ENCODE measurements at places on chromosomes 2 and 18.

DNA sequence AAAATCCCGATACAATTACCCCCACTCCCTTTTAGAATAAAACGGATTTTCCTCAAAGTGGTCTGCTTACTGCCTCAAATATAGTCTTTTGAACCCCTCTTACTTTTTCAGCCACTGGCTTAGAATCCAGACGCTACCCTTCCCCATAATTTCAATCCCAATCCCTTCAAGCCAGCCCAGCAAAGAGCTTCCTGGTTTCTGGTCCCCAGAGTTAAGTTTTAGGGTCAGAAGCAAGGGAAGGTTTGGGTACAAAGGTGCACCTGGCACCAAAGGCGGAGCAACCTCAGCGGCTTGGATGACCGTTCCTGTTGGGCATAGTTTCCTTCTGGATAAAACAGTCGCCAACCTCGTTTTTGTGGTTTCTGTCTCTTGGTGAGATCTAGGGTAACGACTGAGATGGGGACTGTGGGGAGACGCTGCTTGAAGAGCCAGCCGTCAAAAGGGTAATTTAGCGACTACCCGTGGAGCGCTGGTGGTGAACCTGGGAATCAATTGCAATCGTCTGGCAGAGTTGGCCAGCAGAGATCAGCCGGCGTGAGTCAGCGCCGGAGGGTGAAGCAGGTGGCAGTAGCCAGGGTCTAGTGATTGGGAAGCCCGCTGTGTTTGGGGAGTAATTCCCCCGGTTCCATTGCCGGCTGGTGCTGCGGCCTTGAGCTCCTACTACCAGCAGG lies 1.6 kb downstream of the FEV start:
- DNase-seq, result no peak

DNA sequence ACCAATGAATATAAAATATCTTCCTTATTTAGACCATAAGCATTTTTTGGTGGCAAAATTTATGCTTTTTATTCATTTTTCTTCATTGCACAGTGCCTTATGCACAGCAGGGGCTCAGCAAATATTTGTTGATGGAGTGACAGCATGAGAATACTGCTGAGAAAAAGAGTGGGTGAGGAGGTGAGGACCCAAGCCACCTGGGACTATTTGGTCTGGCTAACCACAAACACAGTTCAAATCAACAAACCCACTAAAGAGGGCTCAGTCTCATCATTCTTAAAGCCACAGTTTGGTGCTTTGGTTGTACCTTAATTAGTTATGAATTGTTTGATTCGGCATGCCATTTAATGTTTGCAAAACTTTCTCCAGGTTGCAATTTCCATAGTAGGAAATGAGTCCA lies 183.5 kb upstream of the ZNF521 start:
- no peak for DNase-seq

DNA sequence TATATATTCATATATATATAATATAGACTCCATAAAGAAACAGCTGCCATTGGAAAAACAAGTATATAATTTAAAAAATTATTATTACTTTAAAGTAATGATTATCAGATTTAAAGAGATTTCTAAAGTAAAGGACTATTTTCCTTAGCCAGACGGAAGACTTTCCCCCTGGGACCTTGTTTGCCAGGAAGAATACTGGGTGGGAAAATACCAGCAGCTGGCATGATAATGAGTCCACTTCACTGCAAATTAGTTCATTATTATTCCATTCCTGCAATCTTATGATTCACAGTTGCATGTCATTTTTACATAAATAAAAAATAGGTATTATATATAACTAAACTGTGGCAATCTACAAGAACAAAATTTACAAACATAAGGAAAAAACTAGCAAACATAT lies 339.8 kb upstream of the CDH7 start:
- DNase-seq, result no peak

DNA sequence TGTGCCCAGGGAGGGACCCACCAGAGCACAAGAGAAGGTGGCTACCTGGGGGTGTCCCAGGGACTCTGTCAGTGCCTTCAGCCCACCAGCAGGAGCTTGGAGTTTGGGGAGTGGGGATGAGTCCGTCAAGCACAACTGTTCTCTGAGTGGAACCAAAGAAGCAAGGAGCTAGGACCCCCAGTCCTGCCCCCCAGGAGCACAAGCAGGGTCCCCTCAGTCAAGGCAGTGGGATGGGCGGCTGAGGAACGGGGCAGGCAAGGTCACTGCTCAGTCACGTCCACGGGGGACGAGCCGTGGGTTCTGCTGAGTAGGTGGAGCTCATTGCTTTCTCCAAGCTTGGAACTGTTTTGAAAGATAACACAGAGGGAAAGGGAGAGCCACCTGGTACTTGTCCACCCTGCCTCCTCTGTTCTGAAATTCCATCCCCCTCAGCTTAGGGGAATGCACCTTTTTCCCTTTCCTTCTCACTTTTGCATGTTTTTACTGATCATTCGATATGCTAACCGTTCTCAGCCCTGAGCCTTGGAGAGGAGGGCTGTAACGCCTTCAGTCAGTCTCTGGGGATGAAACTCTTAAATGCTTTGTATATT lies 14.0 kb downstream of the ITM2C start:
- DNase-seq, result no peak

- no peak for DNase-seq
Measured at GRCh38 chr2:221589696-221590095, 17.6 kb upstream of the EPHA4 start.

- DNase-seq, result no peak
Measured at GRCh38 chr18:78859686-78860085, 119.9 kb upstream of the SALL3 start.

- no peak for DNase-seq
Measured at GRCh38 chr2:134975281-134976009, 56.8 kb downstream of the CCNT2 start.

- no peak for DNase-seq
Measured at GRCh38 chr18:44912740-44913478, 232.2 kb downstream of the SETBP1 start.

DNA sequence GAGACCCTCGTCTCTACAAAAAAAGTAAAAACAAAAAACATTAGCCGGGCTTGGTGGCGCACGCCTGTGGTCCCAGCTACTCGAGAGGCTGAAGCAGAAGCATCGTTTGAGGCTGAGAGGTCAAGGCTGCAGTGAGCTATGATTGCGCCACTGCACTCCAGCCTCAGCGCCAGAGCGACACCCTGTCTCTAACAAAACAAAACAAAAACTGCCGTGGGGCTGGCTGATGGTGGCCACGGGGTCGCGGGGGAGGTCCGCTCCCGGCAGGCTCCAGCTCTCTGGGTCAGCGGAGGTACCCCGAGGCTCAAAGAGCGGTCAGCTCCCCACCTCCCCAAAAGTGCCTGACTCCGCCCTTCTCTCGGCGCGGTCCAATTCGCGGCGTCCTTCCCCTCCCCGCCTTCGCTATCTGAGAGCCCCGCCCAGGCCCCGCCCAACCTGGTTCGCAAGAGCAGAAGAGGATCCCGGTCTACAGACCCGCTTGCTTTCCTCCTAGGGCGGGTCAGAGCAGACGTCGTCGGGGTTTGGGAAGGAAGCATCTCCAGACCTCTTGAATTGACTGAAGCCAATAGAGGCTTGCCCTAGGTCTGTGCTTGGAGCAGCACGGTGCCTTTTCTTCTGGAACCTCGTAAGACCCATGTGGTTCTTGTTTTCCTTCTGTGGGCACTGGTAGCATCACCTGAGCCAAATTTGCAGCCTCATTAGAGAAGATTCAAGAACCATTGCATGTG lies 7.8 kb downstream of the RAX start:
- no peak for DNase-seq
